ENCODE measurements at places on chromosomes 3 and 15.

DNA sequence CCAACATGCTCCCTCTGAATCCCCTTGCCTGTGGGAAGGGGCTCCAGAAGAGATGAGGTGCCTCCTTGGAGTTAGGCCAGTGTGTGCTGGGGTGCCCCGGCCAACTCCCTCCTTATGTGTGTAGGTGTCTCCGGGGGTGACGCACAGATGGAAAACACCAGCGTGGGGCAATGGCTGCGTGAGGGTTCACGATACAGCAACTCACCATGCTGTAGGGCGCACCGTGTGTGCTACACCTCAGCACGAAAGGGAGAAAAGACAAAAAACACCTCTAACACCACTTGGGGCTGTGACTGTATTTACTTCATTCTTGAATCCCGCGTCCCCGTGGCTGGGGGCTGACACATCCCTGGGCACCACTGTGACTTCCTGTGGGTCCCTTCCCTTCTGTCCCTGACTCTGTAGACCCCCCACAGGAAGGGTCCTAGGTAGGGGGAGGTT is 1.6 kb upstream of the CALML4 start:
- DNase-seq, result no peak

DNA sequence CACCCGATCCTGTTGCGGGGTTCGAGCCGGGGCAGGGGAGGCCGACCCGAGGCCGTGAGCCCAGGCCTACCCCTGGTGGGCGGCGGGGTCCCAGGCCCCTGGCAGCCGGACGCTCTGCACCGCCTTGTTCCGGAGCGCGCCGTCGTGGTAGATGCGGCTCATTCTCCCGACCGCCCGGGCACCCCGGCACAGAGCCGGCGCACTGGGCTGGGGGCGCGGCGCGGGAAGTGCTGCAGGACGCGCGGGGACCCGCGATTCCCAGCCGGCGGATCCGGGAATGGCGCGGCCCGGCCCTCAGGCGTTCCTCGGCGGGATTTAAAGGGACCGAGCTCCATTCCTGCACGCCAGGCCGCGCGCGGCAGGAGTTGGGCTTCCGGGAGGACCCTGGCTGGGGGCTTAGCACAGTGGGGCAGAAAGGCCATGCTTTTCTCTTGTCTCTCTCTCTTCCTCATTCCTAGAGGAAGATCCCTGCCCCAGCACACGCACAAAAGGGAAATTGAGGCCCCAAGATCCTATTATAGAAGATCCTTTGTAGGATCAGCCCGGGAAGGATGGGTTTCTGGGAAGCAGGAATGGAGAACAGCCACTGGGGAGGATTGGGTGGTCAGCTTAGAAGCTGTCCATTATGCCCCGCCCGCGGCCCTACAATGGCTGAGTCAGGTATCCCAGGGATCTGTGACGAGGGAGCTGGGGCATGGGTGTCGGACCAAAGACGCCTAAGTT is at the start of gene ARPIN:
ARPIN (minus strand) TSS at position 279 of the 723 bp plus-strand sequence; CDS start at position 162, 117 bp downstream.
- peak; percentile 50 for DNase-seq

- DNase-seq, result no peak
Measured at GRCh38 chr3:110323349-110323748, 748.3 kb upstream of the NECTIN3 start.

DNA sequence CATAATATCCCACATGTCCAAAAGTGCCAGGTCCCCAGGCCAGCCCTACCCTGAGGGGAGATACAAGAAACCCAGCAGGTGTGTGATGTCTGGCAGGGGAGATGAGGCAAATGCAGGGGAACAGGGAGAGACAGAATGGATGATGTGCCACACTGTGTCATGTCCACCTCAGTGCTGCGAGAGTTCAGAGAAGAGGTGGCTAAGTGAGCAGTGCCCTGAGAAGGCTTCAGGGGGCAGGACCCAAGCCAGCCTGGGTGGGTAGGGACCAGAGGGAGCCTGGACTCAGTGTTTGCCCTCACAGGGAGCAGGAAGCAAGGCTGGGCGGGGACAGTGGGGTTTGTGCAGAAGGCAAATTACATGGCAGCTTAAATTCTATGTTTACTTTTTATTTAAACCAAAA is 61.2 kb downstream of the KLHL6 start:
- no peak for DNase-seq

DNA sequence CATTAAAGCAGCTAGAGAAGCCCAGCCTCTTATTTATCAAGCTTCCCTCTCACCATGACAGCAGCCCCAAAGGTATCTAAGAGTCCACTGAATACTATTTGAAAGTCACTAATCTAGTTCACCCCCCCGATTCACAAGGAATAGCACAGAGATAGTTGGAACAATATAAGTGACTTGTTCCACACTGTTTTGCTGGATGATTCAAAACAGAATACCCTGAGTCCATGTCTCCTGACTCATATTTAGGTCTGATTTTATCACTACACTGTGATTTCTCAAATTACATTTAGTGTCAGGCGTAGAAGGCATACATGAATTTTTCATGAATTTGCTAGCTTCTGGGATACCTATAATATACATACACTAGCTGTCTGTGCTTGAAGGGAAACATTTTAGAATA is 18.7 kb upstream of the EOGT start:
- peak; percentile 16 for DNase-seq

DNA sequence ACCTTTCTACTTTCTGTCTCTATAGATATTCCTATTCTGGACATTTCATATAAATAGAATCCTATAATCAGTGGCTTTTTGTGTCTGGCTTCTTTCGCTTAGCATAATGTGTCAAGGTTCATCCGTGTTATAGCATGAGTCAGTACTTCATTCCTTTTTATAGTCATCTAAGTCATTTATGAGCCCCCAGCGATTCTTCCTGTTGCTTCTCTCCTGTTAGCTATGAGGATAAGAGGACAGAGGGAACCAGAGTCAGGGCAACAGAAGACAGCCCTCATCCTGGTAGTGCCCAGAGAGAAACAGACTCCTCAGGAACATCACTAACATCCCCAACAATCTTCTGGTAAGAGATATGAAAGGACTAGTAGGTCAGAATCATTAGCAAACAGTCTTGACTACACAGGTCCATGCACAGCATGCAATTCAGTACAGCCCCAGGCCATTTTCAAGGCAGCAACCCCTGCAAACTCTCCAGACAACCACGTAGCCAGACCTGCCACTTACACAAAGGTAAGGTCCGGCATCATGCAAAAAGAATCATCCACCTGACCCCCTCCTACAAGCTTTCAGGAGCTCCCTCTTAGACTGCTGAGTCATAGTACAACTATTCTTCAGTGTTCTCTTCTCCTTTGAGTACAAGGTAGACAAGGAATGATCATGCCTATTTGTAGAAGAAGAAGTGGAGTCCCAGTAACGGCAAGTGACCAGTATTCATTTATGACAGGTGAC is 91.5 kb downstream of the MYLK start:
- peak; percentile 76 for DNase-seq

GRCh38 chr15:99348412-99348811 is 97.1 kb downstream of the LRRC28 start:
- DNase-seq, result no peak

GRCh38 chr3:81339040-81339845 is 422.2 kb downstream of the GBE1 start:
- no peak for DNase-seq

GRCh38 chr3:56860939-56861338 is 59.2 kb upstream of the ARHGEF3 start:
- no peak for DNase-seq

- no peak for DNase-seq
Measured at GRCh38 chr3:12396471-12396870, 87.8 kb upstream of the TSEN2 start.

DNA sequence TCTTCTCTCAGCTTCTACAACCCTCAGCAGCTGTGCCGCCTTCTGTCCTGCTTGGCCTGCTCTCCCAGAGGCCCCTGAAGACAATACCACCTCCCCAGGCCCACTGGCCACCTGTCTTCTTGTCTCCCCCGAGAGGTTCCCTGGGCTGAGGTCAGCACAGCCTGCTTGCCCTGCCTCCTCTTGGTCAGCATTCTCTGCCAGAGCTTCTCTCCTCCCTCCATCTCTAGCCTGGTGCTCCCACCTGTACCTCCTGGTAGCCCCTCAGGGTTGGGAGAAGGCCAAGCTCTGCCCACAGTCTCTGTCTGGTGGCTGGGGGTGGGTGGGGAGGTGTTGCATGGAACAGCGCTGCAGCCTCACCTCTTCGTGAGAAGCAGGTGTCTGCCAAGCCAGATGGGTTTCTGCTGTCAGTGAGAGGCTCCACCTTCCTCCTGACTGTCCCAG is 5.6 kb upstream of the ISLR start:
- DNase-seq, result no peak

Measured in mesenchymal stem cell (in vitro differentiated cells and primary cell).